ENCODE measurements at places on chromosomes 5 and 9.

GRCh38 chr5:135219868-135220267, 179.2 kb downstream of the MACROH2A1 start:
- DNase-seq, result no peak

DNA sequence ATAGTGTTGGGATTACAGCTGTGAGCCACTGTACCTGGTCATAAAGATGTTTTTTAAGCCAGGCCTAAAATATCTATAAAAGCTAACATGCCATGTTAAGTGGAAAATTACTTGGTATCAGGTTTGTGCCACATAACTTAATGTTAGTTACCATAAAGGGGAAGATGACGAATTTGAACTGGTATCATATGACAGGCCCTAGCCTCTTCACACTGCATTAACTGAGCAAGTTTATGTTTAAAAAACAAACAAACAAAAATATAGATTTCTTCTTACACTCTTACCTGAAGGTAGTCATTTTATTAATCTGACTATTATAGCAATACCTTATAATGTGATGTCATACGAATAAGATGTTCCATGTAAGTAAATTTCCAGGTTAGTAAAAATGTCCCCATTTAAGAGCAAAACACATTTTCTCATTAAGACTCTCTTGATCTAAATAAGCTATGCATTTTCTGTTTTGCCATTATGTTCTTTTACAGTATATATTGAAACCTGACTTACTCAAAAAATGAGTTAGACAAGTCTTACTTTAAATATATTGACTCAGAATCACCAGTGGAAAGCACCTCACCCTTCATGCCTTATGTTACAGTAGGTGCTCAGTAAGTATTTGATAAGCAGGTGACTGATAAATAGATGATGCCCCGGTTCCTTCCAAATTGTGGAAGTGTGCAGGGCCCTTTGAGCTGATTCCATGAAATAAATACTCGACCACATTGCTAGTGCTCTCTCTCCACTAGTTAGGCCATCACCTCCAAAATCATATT, 125.4 kb downstream of the CDC42SE2 start:
- DNase-seq, result no peak

- DNase-seq, result no peak
These were observed 12.8 kb upstream of the GFRA3 start for GRCh38 chr5:138287246-138287645.

DNA sequence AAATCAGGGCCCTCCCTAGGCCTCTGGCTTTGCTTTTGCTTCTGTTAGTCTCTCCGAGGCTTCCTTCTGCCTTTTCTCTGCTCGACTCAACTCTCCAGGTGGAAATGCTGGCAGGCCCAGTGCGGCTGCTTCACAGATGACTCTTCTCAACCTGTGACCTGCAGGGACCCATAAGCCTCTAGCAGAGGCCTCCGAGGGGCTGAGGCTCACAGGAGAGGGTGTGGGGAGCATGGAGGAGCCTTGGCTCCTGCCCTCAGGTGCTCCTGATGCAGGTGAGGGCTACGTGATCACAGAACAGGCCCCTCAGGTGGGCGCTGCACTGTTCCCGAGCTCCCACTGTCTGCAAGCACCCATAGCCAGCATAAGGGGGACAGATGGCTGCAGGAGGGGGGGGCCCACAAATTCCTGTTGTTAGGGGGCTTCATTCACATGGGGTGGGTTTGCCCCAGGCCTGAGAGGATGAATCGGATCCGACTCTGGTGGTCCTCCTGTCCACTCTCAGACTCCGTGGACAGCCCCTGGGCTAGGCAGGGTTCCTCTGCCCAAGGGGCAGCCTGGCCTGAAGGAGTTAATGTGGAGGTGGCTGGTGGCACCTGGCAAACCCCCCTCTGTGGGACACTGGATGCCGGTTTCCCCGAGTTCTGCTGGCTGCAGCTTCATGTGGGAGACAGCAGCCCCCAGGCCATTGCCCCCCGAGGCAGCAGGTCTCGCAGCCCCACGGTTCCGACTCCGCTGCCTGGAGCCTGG, 10.9 kb upstream of the FCN2 start:
- DNase-seq, result no peak

DNA sequence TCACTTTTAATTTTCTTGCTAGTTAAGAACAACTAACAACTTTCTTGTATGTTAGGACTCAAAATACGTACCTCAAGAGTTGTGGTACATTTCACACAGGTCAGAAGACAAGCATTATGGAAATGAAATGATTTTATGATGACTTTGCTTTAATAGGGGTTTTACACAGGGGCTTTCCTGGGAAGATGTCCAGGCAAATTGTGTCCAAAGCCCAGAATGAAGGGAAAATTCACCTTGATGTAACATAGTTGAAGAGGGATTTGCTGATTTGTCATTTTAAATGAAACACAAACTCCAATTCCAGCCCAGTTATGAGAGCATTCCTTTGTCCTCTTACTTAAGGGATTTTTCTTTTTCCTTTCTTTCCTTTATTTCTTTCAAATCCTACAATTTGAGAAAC, 89.2 kb downstream of the ARL15 start:
- DNase-seq, result no peak

DNA sequence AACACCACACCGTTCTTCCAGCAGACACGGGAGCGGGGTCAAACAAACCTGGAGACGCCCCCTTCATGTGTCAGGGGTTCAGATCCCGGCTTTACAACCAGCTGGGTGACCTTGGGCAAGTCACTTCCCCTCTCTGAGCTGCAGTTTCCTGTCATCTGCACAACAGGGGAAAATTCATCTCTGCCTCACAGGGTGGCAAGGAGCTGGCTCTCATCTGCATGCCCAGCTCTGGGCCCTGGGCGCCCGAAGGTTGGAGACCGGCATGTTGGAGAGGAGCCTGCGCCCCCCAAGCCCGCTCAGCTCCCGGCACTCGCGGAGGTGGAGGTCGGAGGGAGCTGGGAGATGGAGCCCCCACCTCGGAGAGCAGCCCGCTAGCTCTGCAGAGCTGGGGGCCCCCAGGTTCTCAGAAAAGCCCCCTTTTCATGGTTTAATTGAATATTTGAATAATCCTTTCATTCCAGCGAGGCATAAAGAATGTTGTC, 20.4 kb downstream of the NR5A1 start:
- no peak for DNase-seq

DNA sequence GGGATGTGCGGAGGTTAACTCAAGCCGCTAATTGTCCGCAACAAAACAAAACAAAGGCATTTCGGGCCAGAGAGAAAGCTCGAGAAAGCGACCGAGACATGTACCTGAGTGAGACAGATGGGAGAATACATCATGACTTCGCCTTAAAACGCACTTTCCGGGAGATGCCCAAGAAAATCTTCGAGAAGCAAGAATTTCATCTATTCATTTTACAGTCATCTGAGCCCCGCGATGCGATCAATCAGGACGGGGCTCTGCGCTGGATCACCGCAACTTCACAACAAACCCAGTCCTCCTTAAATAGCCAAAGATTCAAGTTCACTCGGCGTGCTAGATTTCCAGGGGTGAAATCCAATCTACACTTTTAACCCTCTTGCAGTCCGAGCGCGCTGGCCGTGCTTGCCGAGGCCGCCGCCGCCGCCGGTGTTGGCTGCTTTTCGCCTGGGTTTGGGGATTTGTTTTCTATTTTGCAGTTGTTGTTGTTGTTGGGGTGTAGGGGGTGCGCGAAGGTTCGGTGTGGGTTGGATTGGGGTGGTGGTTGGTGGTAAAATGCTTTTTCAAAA, 482 bp downstream of the NFIB start:
- no peak for DNase-seq

- DNase-seq, result no peak
These were observed 22.1 kb upstream of the TPD52L3 start for GRCh38 chr9:6305954-6306563.

GRCh38 chr9:124455820-124456219, 5.6 kb downstream of the ADGRD2 start:
- no peak for DNase-seq

- DNase-seq, result no peak
These were observed 200.2 kb downstream of the CFAP90 start for GRCh38 chr5:7650755-7651154.

DNA sequence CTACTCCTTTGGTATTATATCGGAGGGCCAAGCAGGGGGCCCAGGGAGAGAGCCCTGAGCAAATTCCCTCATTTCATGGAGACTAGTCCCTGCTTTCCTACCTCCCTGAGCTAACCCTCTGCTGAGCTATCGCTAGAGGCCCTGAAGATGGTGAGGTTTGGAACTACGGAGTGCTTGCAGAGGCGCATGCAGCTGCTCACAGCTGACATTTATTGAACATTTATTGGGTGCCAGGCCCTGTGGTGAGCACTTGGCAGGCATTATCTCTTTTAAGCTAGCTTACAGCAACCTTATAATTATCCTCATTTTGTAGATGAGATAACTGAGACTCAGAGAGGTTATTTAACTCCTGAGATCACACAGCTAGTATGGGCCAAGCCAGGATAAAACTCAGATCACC, 9.8 kb downstream of the FAT2 start:
- DNase-seq, result no peak

DNA sequence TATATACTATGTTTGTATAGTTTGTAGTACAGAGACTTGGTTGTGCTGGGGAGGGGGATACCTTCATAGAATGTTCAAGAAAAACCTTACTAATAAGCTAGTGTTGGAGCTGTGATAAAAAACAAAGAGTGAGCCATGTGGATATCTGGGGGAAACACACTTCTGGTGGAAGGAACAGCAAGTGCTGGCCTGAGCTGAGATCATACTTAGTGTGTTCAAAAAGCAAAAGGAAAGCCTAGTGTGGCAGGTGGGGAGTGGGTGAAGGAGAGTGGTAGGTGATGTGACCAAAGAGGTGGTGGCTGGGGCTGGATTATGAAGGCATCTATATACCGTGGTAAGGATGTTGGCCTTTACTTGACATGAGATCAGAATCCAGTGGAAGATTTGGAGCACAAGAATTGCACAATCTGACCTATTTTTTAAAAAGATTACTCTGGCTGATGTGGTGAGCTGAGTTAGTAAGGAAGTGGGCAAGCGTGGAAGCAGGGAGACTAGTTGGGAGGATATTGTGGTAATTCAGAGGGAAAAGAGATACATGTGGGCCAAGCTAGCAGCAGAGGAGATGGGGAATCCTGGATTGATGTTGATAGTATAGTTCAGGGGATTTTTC, 26.6 kb downstream of the PALM2AKAP2 start:
- DNase-seq, result no peak

GRCh38 chr5:1295650-1296037, 776 bp upstream of the TERT start:
- no peak for DNase-seq

DNA sequence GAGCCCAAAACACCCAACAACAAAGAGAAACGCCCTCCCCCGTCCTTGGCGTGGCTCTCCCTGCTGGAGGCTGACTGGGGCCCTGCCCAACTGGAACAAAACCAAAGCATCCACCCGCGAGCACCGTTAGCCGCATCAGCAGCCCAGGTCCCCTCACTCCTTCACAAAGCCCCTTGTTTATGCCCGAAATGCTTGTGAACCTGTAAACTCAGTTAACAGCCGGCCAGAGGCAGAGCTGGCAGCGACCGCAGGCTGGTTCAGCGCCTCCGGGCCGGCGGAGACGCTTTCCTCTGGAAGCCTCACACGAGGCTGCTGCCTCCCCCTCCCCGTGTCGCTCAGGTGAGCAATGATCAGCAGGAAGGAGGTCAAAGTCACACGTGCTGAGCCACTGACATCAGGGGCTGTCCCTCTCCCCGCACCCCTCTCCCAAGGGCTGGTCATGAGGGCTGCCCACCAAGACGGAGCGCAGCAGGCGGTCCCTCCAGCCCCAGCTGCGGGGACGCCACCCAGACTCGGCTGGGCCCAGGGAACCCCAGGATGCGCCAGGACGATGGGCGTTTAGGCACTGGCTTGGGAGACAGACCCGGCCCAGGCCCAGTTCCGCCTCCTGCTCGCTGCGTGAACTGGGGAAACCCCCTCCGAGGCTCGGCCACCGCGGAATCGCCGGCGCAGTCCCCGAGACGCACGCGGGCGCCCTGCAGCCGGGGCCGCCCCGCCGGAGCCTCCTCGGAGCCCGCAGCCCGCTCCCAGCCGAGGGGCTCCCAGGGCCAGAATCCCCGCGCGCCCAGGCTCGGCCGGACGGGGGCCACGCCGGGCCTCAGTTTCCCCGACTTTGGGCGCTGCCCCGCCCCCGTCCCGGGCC, 563 bp downstream of the SNAPC4 start:
- DNase-seq, result no peak

DNA sequence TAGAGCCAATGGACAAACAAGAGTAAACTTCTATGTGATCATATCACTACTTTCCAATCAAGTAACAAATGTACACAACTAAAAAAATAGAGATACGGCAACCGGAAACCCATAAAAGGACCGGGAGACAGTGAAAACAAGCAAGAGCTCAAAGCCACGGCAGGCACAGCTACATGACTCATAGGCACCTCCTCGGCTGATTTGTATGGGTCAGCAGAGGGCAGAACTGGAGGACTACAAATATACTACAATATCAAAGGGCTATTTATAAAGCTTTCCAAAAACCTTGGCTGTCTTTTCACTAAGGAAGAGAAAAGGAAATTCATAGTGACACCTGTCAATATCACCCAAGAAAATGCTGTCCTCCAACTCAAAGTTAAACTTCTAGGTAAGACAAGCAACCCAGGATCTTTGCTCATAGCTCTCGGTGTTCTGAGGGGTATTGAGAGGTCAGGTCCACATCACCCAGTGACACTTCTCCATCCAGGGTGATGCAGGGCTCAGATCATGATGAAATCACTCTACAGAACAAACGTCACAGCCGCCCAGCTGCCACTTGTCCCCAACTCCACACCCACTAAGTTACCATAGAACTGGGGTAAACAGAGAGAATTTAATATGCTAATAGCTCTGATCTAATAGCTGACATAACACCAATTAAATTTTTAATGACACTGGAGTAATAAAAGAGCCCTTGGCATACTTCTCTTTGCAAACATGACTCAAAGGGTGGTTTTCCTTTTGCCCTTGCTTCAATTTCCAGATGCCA, 41.3 kb downstream of the PFDN1 start:
- DNase-seq, result no peak

DNA sequence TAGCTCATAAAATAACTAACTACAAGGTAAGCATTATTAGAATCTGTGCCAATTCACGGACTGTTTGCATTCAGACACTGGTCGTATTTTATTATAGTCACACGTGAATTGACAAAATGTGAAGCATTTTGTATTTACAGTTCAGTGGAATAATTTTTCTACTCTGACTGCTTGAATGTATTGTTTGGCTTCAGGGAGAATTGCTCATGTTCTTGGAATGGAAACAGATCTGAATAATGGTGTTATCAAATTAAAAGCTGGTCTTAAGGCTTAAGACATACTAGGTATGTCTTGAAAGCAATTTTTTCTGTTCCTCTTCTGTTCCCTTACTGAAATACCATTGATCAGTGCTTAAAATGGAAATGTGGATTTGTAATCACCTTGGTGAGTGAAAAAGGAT, 543.7 kb upstream of the TLE4 start:
- DNase-seq, result no peak

- no peak for DNase-seq
These were observed 20.1 kb downstream of the SLC35D2 start for GRCh38 chr9:96363175-96363967.

GRCh38 chr5:33936381-33937016, at the start of gene RXFP3:
TSS of gene RXFP3 (plus strand) at chr5:33936386. CDS start at chr5:33936741, 355 bp downstream.
- DNase-seq, result no peak

DNA sequence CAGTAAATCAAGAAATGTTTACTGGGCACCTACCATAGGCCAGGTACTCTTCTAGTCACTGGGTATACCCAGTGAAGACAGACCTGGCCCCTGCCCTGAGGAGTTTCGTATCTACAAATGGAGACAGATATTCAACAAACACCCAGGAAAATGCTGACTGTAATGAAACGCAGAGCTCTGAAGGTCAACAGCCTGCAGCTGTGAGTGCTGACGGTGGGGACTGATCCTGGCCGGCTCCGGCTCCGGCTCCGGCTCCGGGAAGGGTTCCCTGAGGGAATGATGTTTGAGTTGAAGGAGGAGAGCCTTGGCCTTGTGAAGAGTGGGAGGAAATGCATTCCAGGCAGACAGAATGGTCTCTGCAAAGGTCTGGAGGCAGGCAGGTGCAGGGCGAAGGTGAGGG, 23.1 kb downstream of the FGFR4 start:
- DNase-seq, result no peak
